ENCODE measurements at places on chromosomes 13 and 19. TPM values are rescaled to one million over a fixed set of nuclear protein-coding genes. Genes with fewer than 3 reads are reported as not detected.
A peak's percentile ranks its signal among the peaks of the same experiment; 100 is the strongest.

SEMA6B gene
- total RNA-seq = not detected

DNA sequence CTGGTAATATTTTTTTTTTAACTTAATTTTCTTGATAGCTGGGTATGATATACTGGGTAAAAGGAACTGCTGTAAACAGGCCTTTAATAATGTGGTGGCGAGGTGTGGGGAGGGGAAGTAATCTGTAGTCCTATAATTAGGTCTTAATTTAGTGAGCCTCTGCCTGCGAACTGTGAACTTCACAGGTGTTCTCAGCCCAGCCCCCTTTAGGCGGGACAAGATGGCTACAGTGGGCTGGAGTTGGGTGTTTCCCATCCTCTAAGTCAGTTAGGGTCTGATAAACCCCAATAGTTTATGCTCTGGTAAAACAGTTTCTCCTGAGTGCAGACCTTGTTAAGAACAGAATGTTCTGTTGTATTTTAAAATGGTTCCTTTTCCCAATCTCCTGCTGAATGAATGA, 97.6 kb upstream of the SERP2 start:
- peaks cover 2% of the 10 kb centered on the region for H3K27me3 ChIP-seq
- no peak overlapping the region for H3K4me3 ChIP-seq
- H3K4me1 ChIP-seq = peaks cover 37% of the 10 kb centered on the region

DNA sequence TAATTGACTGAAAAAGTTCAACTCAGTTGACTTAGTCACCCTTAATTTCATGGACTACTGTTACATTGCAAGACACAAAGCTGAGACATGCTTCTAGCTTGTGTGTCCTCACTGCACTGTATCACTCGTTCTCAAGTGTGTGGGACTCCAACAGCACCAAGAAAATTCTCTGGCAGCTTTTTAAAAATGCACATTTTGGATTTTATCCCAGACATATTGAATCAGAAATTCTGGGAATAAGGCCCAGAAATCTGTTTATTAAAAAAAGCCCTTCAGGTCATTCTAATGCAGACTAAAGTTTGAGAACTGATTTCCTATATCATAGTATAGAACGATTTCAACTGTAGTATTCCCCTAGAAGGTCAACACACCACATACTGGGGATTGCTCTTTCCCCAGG, 1485.3 kb downstream of the PCDH9 start:
- DNase-seq = no peak
- H3K27me3 ChIP-seq = no peaks in the 10 kb centered on the region
- H3K27ac ChIP-seq = no peak overlapping the region

DNA sequence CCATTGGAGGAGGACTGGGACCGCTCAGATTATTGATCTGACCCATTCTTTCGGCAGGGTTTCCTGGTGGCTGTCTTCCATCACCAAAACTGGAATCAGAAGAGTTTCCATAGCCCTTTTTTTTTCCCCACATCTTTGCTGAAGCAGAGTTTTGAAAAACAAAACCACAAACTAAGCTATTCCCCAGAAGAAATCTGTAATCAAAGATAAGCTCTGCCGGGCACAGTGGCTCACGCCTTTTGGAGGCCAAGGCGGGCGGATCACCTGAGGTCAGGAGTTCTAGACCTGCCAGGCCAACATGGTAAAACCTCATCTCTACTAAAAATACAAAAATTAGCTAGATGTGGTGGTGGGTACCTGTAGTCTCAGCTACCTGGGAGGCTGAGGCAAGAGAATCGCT, 4.2 kb upstream of the ICAM1 start:
- peaks cover 6% of the 10 kb centered on the region for H3K36me3 ChIP-seq
- peak overlapping the region; percentile 26 for H3K27ac ChIP-seq
- peaks cover 12% of the 10 kb centered on the region for H3K4me1 ChIP-seq
- DNase-seq = no peak

DNA sequence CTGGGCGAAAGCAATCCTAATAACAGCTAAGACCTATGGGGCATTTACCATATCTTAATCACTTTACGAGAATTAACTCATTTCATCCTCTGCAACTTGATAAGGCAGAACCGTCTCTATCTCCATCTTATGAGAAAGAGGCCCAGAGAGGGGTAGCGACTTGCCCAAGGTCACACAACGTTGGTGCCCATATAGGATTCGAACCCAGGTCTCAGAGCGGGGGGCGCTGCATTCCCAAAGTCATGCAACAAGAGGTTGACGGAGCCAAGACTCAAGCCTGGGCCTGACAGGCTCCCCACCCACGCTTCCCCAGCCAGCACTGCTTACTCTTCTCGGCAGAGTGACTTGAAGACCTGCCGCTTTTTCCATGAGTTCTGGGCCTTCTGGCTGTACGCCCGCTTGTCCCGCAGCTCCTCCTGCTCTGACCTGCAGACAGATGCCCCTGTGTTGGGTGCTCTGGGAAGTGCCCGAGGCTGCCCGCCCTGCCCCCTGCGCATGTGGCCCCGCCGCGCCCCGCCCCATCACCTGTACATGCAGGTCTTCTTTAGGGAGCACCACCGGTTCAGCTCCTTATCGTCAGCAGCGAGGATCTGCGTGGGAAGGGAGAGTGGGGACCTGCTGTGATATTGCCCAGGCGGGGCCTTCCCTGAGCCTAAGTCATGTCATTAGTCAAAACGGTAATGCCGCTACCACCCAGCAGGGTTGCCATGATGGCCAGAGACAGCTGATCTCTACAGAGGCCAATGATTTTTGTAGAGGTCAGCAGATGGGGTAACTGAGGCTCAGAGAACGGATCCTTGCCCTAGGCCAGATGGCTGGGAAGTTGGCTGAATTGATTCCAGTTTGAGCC, 10.8 kb downstream of the KRI1 start:
- no peaks in the 10 kb centered on the region for H3K27me3 ChIP-seq
- H3K4me3 ChIP-seq = peak overlapping the region; percentile 76
- H3K4me1 ChIP-seq = peaks cover 45% of the 10 kb centered on the region

- H3K27me3 ChIP-seq = no peaks in the 10 kb centered on the region
- no peak overlapping the region for H3K27ac ChIP-seq
- no peak overlapping the region for H3K4me3 ChIP-seq
- DNase-seq = peak; percentile 21
- H3K4me1 ChIP-seq = no peaks in the 10 kb centered on the region
- H3K36me3 ChIP-seq = peaks cover 38% of the 10 kb centered on the region
Measured at GRCh38 chr19:57334191-57334590, 13.9 kb downstream of the ZNF543 start.

DNA sequence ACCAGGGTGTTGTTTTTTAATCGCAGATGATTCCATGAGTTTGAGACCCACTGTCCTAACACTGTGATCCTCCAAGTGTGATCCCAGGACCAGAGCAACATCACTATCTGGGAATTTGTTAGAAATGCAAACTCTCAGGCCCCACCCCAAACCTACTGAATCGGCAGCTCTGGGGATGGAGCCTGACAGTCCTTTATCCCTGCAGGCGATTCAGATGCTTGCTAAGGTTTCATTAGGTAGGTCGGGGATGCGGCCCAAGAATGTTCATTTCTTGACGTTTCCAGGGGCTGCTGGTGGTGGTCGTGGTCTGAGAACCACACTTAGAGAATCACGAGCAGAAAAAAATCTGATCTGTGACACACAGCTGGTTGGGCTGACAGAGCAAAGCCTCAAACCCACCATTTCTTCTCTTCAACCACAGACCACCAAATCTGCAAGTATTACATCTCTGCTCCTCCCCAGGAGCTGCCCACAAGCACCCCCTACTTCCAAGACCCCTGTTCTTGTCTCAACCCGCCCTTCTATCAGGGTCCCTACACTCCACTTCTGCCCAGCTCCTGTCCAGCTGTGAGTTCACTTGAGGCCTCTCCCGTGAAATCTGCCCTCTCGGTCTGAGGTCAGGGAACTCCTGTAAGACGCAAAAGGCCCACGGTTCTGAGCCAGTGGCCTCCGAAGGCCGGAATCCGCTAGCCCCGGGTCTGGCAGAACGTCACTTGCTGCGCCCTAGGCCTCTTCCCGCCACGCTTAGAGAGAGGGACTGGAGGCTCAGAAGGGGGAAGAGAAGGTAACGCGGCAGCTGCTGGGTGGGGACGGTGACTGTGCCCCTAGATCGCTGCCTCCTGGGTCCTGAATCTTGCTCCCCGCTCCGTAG, 1.1 kb upstream of the FARP1 start:
- peak; percentile 55 for DNase-seq
- no peak overlapping the region for H3K27ac ChIP-seq
- H3K4me1 ChIP-seq = peaks cover 5% of the 10 kb centered on the region
- H3K36me3 ChIP-seq = no peaks in the 10 kb centered on the region
- peaks cover 61% of the 10 kb centered on the region for H3K27me3 ChIP-seq
- H3K4me3 ChIP-seq = peak overlapping the region; percentile 77

- H3K36me3 ChIP-seq = peaks cover 2% of the 10 kb centered on the region
- H3K4me3 ChIP-seq = peak overlapping the region; percentile 50
- H3K27me3 ChIP-seq = no peaks in the 10 kb centered on the region
- peak overlapping the region; percentile 31 for H3K27ac ChIP-seq
Measured at GRCh38 chr13:50991579-50992521, 82.3 kb downstream of the RNASEH2B start.

GRCh38 chr13:20696073-20696472, 7.4 kb upstream of the IL17D start:
- peaks cover 33% of the 10 kb centered on the region for H3K27me3 ChIP-seq
- no peaks in the 10 kb centered on the region for H3K4me1 ChIP-seq
- H3K4me3 ChIP-seq = no peak overlapping the region
- DNase-seq = no peak
- no peak overlapping the region for H3K27ac ChIP-seq

NCCRP1 gene
- not detected for total RNA-seq

- peak overlapping the region; percentile 90 for H3K4me3 ChIP-seq
- H3K27me3 ChIP-seq = peaks cover 41% of the 10 kb centered on the region
- peak; percentile 94 for DNase-seq
- H3K36me3 ChIP-seq = no peaks in the 10 kb centered on the region
- H3K27ac ChIP-seq = no peak overlapping the region
- H3K4me1 ChIP-seq = peaks cover 16% of the 10 kb centered on the region
Measured at GRCh38 chr19:42176990-42177685, 40.3 kb downstream of the DEDD2 start.

PSG3 gene
- not detected for total RNA-seq

HNRNPA1L2 gene
- total RNA-seq = 8.9 TPM

DNA sequence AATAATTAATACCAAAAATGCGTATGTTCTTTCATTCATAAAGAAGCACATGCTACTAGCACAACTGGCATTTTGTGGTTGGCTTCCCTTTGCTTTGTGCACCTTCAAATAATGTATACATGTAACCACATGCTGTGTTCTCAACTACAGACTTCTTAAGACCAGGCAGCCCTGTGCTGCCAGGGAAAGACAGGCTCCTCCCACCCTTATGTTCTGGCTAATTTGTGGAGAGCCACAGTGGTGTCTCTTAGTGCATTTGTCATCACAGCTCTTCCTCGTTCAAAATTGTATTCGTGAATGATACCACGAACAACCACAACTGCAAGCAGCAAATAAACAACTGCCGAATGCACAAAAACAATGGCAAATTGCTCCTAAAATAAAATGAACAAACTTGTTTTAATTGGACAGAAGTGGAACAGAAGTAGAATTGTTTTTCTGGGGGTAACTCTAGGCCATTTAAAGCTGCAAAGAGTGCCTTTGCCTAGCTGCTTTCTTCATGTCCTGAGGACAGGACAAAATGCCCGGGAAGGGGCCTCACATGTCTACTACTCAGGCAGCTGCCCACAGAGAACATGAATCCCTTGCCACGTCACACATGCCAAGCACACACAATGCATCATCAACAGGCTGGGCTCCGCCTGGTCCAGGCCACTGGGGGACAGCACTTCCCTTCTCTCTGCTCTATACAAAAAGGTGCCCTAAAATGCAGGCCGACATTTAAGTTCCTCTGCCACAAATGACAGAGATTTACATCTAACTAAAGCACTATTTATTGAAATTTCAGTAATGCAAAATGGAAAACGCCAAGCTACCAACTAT, 21.7 kb downstream of the IRS2 start:
- H3K27ac ChIP-seq = no peak overlapping the region
- H3K36me3 ChIP-seq = no peaks in the 10 kb centered on the region
- peaks cover 1% of the 10 kb centered on the region for H3K27me3 ChIP-seq
- peak; percentile 69 for DNase-seq
- H3K4me3 ChIP-seq = no peak overlapping the region

DNA sequence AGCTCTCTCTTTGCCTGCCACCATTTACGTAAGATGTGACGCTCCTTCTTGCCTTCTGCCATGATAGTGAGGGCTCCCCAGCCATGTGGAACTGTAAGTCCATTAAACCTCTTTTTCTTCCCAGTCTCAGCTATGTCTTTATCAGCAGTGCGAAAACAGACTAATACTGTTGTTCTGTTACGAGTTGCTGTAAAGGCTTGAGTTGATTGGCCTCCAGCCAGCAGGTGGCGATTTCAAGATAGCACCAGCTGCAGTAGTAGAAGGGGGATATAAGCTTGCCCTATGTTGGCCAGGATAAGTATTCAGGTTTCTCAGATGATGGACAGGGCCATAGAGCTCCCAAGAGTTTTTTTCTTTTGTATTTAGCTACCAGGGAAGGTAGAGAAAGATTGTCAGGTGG, 385.5 kb downstream of the MZT1 start:
- DNase-seq = no peak
- H3K27ac ChIP-seq = no peak overlapping the region
- no peaks in the 10 kb centered on the region for H3K4me1 ChIP-seq
- no peak overlapping the region for H3K4me3 ChIP-seq
- no peaks in the 10 kb centered on the region for H3K27me3 ChIP-seq

PRODH2 gene
- not detected for total RNA-seq

GIPC3 gene
- total RNA-seq = 0.36 TPM

GRCh38 chr19:36028313-36029041, 4.2 kb downstream of the CLIP3 start:
- H3K36me3 ChIP-seq = peaks cover 17% of the 10 kb centered on the region
- DNase-seq = no peak
- H3K4me3 ChIP-seq = no peak overlapping the region
- H3K27ac ChIP-seq = no peak overlapping the region
- peaks cover 5% of the 10 kb centered on the region for H3K4me1 ChIP-seq

ZSCAN4 gene
- total RNA-seq = not detected

FFAR1 gene
- total RNA-seq = 0.14 TPM

VSTM1 gene
- not detected for total RNA-seq

- no peaks in the 10 kb centered on the region for H3K36me3 ChIP-seq
- H3K27me3 ChIP-seq = no peaks in the 10 kb centered on the region
- no peak for DNase-seq
- no peak overlapping the region for H3K27ac ChIP-seq
- no peak overlapping the region for H3K4me3 ChIP-seq
Measured at GRCh38 chr13:87147076-87147475, 524.1 kb upstream of the SLITRK5 start.

DNA sequence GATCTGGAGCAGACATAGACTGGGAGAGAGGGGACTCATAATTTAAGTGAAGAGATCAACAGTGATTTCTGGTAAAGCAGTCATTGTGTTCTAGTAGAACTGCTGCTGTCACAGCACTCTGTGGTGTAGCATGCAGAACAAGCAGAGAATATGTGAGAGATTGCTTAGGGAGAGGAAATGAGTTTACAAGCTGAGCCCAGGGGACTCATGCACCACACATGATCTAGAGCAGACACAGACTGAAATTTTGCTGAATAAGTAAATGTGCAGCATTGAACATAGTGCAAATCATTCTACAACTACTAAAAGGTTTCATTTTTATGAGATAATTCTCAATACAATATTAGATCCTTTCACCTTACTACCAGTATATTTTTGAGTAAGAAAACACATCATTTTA, 125.7 kb downstream of the MYO16 start:
- no peak for DNase-seq
- H3K36me3 ChIP-seq = no peaks in the 10 kb centered on the region
- H3K27me3 ChIP-seq = no peaks in the 10 kb centered on the region
- no peak overlapping the region for H3K27ac ChIP-seq
- no peak overlapping the region for H3K4me3 ChIP-seq

GRCh38 chr13:23671897-23672296, 101.7 kb downstream of the TNFRSF19 start:
- H3K4me3 ChIP-seq = no peak overlapping the region
- no peaks in the 10 kb centered on the region for H3K4me1 ChIP-seq
- no peak overlapping the region for H3K27ac ChIP-seq
- peaks cover 30% of the 10 kb centered on the region for H3K27me3 ChIP-seq

RINL gene
- 62.7 TPM for total RNA-seq
